SK-N-MC (cell line): ENCODE measurements at places on chromosomes 4 and X.

GRCh38 chr4:84578540-84579402 is 4.2 kb upstream of the CDS1 start:
- DNase-seq: no peak

DNA sequence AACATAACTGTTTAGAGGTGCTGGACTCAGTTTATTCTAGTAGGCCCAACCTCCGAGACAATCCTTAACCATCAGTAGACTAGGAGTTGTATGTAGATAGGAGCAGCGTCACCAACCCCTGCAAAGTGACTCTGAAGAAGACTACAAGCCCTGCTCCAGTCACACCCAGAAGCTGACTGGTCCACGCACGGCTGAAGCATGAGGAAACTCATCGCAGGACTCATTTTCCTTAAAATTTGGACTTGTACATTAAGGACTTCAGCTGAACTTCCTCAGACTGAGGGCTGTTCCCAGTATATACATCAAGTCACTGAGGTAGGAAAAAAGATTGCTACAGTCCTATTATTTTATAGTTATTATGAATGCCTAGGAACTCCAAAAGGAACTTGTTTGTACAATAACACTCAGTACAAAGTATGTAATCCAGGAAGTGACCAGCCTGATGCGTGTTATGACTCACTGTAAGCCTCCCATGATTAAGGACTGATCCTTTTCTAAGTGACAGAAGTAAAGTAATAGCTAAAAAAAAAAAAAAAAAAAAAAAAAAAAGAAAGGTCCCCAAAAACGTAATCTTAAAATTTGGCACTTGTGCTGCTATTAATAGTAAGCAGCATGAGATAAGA is 41.6 kb upstream of the UGT2B7 start:
- no peak for DNase-seq

DNA sequence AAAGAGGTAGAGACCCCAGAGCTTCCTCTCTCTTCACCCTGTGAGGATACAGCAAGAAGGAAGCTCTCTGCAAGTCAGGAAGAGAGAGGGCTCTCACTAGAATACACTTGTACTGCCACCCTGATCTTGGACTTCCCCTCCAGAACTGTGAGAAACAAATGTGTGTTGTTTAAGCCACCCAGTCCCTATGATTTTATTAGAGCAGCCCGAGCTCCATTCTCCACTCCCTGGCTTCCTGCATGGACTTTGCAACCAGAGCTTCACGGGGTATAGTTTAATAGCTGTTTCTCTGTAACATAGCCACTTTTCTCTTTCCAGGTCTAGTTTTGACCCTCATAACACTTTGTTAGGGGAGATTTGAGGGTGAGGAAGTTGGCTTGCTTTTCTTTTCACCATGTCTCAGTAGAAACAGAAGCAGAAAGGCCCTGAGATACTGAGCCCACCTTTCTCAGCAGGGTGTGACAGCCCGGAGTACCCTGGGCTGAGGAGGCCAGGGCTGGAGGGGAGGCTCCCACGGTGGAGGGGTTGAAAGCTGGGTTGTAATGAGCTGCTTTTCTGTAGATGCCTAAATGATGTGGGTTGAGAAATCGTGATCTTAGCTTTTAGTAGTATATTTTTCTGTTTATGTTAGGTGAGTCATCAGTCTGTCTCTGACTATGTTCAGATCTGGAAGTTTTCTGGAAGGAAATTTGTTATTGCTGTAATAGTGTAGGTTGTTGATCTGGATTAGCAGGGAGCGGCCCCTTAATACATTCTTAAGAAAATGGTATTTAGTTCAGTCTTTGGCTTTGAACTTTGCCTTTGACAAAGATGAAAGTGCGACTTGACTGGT is 118.6 kb downstream of the PTTG2 start:
- DNase-seq: no peak

GRCh38 chr4:29009908-29010307 is 1710.3 kb upstream of the PCDH7 start:
- DNase-seq: no peak

- DNase-seq: no peak
Measured at GRCh38 chrX:109859651-109860050, 126.6 kb upstream of the ACSL4 start.

DNA sequence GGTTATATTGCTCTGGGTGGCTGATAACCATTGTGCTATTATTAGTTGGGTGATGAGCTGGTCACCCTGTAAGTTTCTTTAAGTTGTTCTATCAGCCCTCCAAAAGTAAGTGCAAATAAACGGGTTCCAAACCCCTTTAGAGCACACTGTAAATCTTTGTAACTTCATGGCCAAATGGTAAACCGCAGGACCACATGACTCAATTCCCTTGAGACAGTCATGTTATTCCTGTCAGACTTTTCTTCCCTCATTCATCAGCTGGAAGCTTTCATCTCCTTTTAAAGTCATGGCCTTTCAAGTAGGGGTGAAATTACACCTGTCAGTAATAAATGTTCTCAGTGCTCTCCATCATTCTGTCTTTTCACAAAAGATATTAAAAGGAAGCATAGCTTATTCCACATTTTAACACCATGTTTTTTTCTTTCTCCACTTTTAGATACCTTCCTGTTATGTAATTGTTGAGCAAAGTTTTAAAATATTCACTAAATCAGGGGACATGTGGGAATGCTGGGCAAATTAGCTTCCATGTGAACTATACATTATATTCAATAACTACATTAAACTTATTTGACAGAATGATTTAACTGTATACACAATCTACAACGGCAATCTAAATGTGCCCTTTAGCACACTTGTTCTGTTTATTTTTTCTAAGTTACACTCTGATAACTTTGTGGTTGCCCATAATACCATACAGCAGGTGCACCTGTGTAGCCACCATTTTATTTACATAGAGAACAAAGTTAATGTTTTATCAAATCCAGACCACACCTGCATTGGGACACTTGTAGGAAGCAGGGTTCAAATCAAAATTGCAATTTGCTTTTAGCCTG is 275.5 kb downstream of the CFAP299 start:
- DNase-seq: no peak

GRCh38 chr4:38600575-38600974 is 63.4 kb upstream of the KLF3 start:
- no peak for DNase-seq

DNA sequence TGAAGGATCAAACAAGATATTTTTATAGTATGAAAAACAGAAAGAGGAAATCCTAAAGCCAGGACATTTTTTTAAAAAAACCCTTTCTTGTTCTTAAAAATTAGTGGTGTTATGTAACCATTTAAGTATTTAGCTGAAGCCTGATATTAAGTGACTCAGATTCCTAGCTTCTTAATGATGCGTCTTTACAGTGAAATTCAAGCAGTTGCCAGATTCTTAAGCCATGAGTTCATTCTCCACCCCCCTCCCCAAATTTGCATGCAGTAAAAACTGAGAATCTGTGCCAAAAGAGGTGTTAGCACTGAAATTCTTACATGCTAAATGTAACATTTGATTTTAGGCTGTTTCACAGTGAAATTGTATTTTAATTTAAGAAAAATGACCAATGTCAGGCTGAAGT is 180.8 kb downstream of the RAPGEF2 start:
- peak; percentile 62 for DNase-seq

- DNase-seq: no peak
Measured at GRCh38 chrX:109327251-109327650, 154.6 kb downstream of the GUCY2F start.

DNA sequence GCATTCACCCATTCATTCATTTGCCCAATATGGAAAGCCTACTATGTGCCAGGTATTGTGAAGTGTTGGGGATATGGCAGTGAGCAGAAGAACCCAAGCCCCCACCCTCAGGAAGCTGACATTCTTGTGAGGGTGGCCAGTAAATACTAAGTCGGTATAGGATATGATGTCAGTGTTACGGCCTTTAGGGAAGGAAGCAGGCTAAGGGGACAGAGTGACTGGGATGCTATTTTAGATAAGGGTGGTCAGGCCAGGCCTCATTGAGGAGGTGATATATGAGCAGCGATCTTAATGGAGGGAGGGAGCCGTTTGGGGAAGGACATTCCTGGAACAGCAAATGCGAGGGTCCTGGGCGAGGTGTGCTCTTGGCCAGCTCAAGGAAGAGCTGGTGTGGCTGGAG is 2.0 kb downstream of the ATP6AP1 start:
- DNase-seq: no peak

GRCh38 chrX:42531441-42531840 is 246.5 kb downstream of the PPP1R2C start:
- no peak for DNase-seq

DNA sequence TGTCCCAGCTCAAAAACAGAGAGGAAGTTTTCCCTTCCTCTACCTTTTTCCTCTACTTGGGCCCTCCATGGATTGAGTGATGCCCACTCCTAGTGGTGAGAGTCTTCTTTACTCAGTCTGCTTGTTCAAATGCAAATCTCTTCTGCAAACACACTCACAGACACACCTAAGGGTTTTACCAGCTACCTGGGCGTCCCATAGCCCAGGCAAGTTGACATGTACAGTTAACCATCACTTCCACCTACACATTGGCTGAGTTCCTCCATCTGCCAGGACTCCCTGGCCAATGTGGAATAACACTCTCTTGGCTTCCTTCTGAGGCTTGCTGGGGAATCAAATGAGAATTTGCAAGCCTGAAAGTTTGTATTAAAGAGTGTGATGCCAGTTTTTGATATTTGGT is 45.7 kb upstream of the DHRSX start:
- DNase-seq: no peak

GRCh38 chrX:107716118-107716684 is 59.4 kb downstream of the TSC22D3 start:
- no peak for DNase-seq

DNA sequence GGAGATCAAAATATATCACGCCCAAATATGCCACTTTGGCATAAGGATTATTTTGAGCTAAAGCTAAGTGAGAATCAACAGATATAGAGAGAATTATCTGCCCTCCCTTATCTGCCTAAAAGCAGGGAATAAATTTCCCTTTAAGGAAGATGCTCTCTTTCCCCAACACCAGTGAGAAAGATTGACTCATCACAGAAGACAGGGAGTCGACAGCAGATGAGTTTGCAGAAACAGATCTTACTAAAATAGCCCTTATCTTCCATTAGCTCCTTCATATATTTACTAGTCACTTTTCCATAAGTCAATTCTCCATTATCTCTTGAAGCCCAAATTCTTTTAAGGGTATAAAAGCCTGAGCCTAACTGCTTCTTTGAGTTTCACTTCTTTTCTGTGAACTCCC is 156.6 kb downstream of the CAMK2D start:
- DNase-seq: no peak

DNA sequence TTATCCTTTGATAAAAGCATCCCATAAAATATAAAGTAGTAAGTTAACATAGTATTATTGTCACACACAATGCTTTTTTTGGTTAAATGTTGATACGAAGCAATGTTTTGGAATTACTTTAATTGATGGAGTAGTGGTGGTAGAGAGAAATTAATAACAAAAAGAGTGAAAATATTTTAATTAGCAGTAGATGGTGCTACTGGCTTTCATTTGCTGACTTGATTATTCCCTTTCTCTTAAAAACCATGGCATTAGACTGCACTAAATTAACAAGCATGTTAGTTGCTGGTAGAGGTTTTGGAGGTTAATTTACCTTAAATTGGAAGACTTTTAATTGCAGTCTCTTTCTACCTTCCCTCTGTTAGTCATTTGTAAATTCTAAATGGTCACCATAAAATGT is 8.9 kb upstream of the DCK start:
- DNase-seq: no peak

DNA sequence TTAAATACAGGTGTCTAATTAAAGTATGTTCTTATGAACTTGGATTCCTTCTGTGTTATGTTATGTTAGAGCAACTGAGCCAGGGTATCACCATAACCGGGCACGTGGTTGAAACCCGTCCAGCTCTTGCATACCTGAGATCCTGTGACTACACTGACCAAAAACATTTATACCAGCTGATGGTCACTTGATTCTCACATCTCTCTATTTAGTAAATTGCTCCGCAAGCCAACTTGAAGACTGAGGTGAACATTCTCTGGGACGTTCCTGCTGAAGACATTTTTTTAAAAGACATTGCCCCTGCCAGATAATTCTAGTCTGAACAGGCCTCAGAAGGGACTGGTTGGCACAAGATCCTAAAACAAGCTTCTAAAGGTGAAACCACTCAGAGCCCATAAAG is 550.0 kb upstream of the DIPK2B start:
- no peak for DNase-seq

GRCh38 chr4:88409789-88410188 is 31.1 kb downstream of the HERC6 start:
- no peak for DNase-seq
